Activated CD4-positive, alpha-beta T cell treated with anti-CD3 and anti-CD28 coated beads for 4 hours (primary cell): ENCODE measurements at places on chromosomes 3 and 15.
A peak's percentile ranks its signal among the peaks of the same experiment; 100 is the strongest.

- DNase-seq = no peak
Measured at GRCh38 chr3:197349368-197349767, 51.0 kb upstream of the DLG1 start.

GRCh38 chr3:148955544-148956346 lies 35.6 kb upstream of the GYG1 start:
- no peak for DNase-seq

DNA sequence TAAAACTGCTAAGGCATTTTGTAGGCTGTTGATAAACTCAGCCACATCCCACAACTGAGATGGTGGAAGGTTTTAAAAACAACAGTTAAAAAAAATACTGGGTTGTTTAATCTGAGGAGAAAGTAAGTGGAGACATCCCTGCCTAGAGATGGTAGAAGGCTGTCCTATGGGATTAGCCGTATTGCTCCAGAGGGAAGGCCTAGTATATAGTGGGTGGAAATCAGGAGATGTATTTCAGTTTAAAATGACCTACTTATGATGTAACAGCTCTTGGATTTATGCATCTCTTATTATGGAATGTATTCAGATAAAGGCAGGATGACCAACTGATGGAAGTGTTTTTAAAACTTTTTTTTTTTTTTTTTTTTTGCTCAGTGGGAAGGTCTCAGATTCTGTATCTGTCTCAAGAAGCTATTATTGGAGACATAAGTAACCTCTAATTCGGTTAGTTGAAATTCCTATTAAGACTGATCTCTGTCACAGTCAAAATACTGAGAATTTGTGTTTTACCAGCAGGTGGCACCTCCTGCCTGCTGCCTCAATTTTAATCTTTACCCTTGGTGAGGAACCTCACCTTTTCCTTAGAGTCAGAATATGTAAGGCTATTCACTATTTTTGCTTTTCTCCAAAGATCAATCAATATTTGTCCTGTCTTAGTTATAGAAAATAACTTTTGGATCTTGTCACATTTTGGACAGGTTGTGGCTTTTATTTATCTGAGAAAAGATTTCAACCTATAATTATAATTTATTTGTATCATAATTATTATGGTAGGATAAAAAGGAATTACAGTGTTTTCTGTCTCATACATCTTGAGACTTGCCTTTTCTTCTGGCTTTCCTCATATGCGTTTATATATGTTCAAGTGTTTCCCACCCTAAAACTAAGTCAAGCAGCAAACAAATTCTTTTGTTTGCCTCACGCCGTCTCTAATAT lies 63.0 kb downstream of the VPS8 start:
- peak; percentile 1 for DNase-seq

DNA sequence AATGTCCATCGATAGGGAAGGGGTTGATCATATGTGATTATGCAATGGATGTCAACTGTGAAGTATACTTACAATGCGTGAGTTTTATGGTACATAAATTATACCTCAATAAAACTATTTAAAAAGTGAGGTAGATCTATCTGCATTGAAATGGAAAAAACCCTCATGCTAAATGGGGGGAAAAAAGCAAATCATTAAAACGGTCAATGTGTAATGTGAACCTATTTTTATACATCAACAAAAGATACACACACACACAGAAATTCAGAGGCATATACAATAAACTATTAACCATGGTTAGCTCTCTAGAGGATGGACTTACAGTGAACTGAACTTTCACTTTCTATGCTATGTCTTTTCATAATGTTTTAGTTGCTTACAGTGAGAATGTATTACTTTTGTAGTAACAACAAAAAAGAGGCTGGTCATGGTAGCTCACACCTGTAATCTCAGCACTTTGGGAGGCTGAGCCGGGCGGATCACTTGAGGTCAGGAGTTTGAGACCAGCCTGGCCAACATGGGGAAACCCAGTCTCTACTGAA lies 23.1 kb downstream of the STIMATE start:
- DNase-seq = no peak

DNA sequence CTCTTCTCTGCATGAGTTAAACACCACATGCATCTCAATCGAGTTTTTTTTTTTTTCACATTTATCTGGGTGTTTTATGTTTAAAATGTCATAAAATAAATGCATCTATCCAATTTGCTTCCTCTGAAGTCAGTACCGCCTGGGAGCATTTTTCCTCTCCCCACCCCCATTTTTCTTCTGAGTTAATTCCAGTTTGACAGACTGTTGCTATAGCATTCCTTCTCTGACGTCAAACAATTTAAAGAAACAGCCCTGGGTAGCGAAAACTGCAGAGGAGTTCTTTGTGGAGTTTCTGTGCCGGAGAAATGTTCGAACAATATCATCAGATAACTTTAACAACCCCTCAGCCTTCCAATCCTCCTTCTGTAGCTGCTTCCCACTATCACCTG lies 900 bp upstream of the GNB4 start:
- no peak for DNase-seq
